ENCODE measurements at places on chromosomes 7 and 10.

GRCh38 chr7:122305475-122306319, 1.1 kb upstream of the FEZF1 start:
- peak; percentile 50 for DNase-seq

DNA sequence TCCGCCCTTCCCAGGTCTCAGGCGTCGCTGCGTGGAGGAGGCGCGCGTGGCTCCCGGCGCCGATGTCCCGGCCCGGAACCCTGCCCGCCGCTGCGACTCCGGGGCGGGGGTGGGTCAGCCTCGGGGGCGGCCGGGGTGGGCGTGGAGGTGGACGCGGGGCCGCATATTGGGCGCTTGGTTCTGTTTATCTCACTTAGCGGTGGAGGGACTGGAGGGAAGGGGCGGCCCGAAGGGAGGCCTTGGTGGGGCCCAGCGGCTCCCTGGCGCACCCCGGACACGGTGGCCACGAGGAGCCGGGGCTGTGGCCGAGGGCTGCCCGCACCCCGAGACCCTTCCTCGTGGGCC, 8.6 kb downstream of the UNCX start:
- DNase-seq = no peak

DNA sequence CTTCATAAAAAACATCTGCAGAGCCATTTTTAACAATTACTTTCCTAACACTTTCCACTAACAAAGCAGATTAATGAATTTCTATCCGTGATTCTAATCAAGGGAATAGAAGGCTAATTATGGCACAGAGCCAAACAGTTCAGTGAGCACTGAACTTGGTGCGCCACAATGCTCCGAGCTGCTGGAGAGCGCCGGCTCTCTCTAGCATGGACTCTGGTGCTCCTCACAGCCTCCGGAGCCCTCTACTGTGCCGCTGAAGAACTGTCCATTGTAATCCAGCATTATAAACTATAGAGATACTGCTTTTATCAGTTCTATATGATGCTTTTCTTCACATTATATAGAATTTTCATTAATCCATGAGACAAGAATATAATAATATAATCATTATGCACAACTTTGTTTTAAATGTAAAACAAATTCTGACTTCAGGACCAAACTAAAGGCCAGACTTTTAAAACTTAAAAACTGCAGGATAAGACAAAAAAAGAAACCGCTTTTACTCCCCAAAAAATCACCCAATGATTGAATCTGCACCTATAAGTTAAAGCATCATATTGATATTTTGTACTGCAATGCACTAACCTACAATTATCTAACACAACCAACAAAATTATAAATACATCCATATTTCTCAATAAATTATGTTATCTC, 123.6 kb downstream of the RNF32 start:
- DNase-seq = peak; percentile 75

- peak; percentile 70 for DNase-seq
Measured at GRCh38 chr10:78802866-78803265, 265.9 kb upstream of the ZMIZ1 start.

- DNase-seq = no peak
Measured at GRCh38 chr7:26553128-26553527, 261.5 kb downstream of the SNX10 start.

DNA sequence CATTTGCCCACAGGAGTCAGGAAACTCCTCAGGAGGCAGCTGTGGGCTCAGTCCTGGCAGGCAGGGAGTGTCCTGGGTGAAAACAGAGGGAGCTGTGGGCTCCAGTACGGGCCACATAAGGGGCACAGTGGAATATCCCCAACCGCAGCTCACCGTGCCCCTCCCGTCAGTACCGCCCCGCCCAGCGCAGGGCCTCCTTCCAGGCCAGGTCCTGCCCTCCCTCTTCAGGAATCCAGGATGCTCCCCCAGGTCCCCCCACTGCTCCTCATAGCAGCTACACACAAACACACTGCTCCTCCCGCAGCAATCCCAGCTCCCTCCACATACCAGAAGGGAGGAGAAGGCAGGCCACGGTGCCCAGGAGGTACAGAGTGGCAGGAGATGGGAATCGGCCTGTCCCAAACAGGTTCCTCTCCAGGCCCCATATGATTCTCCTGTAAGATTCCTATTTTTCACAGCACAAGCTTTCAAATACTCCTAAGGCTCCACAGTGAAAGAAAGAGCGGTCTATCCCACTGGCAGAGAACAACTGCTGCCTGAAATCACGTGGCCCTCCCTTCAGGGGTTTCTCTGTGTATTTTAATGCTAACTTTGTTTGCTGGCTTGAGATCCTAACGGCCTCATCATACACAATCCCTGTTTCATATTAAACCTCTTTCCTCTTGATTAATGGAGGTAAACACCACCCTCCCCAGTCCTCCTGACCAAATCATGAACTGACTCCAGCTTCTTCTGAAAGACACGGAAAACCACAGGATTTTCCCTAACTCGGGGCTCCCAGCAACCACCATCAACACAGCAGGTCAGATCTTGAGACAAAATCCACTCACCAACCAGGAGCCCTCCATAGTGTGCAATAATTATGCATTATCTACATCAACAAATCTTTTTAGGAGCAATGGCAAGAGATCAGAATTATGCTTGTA, 178.7 kb downstream of the TNS3 start:
- no peak for DNase-seq

GRCh38 chr7:151408839-151409666, 785 bp downstream of the WDR86 start:
- no peak for DNase-seq

GRCh38 chr7:1939434-1940401, 269.6 kb downstream of the ELFN1 start:
- no peak for DNase-seq

GRCh38 chr7:150375662-150376521, 3.2 kb upstream of the ZNF775 start:
- DNase-seq = no peak
